Smooth muscle cell of the brain vasculature (primary cell): ENCODE measurements at places on chromosomes 4 and X.

DNA sequence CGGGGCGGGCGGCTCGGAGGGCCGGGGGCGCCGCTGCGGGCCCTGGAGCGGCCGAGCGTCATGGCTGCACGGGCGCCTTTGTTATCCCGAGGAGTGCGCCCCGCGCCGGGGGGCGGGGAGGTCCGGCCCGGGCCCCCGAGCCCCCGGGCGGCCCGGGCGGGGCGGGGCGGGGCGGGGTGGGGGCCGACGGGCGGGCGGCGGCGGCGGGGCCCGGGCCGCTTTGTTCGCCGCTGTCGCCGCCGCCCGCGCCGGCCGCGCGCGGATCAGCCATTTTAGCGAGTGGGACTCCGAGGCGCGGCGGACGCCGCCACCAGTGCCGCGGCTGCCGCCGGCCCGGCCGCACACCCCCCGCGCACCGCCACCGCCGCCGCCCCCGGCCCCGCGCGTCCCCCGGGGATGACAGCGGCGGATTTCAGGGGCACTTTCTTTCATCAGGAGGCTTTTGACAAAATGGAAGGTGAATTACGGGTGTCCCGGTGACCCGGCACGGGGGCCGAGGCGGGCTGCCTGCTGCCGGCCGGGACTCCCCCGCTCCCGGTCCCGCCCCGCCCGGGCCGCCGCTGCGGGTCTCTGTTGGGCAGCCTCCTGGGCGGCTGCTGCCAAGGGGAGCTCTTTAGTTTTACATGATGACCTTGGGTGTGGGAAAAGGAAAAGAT is 1.2 kb downstream of the HMGB3 start:
- DNase-seq = no peak

DNA sequence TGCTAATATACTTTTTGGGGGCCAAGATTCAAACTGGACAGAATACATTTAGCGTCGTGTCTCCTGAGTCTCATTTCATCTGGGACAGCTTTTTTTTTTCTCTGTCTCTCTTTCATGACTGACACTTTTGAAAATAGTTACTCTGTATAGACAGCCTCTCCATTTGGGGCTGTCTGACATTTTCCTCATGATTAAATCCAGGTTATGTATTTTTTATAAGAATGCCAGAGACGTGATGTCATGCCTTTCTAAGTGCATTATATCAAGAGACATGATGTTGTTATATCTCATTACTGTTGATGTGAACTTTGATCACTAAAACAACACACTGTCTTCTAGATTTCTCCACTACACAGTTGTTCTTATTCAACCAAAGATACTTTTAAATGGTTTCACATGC is 199.0 kb downstream of the BANK1 start:
- DNase-seq = no peak

DNA sequence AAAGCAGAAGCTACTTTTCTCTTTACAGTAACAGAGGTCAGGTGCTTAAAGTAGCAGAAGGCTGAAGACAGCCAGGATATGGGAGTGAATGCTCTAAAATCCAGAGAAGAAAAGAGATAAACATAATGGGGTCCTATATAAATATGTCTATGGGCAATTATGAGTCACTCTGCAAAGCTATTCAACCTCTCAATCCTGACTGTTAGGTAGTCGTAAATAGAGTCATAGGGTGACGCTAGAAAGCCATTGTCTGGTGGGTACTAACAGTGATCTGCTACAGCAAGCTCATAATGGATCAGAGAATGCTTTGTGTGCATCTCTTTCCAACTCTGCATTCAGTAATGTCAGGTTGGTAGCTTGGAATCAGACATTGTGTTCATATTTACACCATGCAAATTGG is 53.5 kb upstream of the PDE5A start:
- no peak for DNase-seq

DNA sequence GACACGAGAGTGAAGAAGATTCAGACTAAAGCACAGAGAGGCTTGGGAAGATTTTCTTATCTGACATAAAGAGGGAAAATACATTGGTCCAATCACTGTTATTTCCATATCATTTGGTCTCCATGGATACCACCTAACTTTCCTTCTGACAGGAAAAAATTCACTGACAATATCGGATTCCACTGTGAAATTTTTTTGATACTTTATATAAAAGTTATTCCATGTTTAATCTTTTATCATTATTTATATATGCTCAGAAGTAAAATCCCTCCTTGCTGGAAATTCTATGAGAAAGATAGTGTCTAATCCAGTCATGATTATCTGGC is 3.6 kb downstream of the IRF2 start:
- no peak for DNase-seq

- DNase-seq = no peak
These were observed 92.3 kb upstream of the ADRA2C start for GRCh38 chr4:3673716-3674478.

GRCh38 chr4:113260688-113261087 is 211.2 kb downstream of the ANK2 start:
- DNase-seq = no peak

DNA sequence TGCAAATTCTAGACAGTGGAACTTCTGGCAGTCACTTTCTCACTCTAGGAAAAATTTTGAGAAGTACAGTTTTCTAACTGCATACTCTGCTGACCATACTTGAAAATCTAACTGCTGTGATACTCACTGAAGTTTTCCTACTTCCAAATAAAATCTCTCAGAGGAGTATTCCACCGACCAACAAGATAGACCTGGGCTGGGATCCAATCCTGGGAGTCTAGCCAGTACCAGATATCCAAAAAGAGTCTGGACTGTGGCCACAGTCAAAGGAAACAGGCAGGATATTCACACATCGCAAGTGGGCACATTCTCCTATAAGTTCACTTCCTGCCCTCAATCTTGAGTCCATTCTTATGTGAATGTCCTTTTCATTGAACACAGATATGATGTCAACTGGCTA is 1138.7 kb upstream of the PCDH7 start:
- no peak for DNase-seq

DNA sequence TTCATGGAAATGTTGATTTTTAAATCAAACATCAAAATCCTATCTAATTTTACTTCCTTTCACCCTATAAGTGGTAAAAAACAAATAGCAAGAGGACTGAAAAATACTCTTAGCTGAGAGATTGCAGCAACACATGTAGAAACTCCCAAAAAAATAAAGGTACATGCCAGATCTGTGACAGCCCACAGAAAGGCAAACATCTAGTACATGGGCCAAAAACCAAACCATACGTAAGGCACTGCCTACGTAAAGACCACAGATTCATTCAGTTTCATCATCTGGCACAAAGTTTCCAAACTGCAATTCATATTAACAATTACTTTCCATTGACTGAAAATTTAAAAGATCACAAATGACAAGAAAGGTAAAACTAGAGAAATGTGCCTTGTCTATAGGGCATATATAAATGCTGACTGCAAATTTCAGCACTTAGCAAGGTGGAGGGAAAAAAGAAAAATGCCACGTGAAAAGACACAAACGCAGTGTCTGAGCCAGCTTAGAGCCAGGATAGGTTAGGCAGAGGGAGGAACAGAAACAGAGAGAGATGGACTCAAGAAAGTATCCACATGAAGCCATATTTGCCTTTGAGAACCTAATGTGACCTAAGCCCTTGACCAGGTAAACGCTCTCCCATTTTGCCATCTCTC is 88.1 kb downstream of the TSPAN5 start:
- DNase-seq = no peak

DNA sequence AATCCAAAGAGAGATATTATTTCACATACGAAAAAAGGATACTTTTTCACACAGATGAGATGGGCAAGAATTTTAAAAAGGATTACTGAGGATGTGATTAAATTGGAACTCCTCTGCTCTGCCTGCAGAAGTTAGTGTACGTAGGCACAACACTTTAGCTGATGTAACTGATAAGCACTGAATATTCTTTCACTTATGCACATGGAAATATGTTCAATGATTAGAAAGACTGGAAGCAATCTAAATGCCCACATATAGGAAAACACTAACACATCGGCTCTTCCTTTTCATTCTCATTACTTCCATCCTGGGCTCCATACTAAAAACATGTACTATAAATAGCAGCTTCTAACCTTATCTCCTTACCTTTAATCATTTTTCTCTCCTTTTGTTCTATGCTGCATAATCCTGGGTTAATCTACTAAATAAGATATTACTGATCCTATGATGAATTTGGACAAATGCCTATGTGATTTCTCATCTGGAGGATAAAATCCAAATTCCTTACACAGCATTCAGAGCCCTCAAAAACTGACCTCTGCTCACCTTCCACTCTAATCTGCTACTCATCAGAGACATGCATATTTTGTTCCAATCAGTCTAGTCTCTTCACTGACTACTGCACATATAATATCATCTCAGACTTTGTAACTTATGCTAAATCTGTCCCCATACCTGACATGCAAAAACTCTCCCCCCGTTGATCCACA is 197.8 kb downstream of the PDGFC start:
- no peak for DNase-seq

DNA sequence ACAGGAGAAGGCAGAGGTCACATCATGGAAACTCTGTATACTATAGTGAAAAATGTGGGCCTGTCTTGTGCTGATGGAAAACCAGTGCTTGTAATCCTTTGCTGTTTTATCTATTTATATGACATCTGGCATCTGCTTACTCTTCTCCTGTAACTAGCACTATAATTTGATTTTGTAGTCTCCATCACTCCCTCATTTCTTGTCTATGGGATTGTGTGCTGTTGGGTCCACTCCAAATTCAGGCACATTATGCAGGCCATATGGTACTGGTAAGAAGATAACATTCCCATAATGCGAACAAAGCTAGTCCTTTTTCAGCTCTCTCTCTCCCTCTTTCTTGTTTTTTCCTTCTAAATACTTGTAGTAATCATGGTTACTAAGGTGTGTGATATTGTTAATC is 581.2 kb upstream of the IGFBP7 start:
- no peak for DNase-seq

DNA sequence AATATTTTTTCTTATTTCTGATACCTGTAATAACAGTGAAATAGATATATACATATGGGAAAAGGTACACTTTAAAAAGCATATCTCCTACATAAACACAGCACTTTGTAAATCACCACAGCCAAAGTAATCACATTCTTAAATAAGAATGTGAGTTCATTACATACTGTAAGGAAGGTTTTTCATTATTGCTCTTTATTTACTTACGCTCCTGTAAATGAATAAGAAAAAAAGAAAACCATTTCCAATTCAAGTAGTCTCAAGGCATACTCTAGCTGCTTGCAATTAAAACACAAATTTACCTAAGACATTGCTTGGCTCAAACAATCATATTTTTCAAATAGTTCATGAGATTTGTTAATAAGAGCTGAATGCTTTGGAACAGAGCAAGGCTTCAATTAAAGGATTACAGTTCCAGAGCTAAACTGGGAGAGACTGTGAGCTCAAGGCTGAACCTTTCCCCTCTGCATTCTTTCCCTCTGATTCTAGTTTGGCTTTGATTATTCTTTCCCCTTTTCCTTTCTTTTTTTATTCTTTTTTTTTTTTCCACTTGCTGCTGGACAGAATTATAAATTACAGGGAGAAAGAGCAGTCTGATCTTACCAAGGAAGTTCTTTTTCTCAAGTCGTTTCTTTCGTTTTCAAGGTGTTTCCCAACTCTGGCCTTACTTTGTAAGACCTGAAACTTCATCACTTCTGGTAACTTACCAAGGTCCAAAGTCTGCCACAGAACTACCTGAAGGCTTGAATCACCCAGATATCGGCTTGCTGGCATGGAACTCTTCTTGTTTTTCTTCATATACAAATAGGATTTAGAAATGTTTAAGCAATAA is 278.3 kb downstream of the INPP4B start:
- DNase-seq = no peak

GRCh38 chrX:28120072-28120471 is 138.8 kb upstream of the DCAF8L1 start:
- DNase-seq = no peak

GRCh38 chrX:22320236-22320873 is 47.6 kb downstream of the CBLL2 start:
- no peak for DNase-seq
